Mucosa of descending colon (tissue), 3 donors: ENCODE measurements at places on chromosomes 16 and 17. TPM values are rescaled to one million over a fixed set of nuclear protein-coding genes. Genes with fewer than 3 reads are reported as not detected.

GRCh38 chr16:75322740-75323139 lies 71.3 kb upstream of the BCAR1 start:
- DNase-seq = no peak

DNA sequence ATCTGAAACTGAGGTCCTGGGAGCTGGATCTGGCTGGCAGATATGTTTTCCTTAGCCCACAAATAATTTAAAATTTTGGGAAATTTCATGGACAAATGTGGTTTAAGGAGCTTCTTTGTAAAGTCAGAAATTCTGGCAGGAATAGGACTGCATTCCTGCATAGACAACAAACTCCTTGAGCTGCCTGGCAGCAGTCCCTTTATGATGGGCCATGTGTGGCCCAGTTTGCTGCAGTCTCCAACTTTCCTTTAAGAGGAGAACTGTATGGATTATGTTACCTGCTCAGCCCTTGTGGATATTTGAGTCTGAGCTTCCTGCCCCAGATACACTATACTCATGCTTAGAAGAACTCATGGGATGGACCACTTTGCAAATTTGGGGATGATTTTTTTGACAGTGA lies 48.5 kb upstream of the HS3ST2 start:
- DNase-seq = no peak

DNA sequence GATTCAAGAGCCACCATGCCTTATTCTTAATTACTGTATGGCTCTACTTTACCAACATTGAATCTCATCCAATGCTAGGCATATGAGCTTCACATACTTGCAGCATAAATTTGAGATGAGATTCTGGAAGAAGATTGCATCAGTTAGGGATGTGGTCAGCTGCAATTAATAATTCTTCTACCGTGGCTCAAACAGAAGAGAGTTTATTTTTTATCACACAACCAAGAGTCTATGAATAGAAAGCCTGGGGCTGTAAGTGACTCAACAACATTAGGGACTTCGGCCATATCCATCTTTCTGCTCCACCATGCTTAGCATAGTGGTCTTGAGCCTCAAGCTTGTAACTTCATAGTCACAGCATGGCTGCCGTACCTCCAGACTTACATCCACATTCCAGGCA lies 179.4 kb upstream of the IRX6 start:
- no peak for DNase-seq

DNA sequence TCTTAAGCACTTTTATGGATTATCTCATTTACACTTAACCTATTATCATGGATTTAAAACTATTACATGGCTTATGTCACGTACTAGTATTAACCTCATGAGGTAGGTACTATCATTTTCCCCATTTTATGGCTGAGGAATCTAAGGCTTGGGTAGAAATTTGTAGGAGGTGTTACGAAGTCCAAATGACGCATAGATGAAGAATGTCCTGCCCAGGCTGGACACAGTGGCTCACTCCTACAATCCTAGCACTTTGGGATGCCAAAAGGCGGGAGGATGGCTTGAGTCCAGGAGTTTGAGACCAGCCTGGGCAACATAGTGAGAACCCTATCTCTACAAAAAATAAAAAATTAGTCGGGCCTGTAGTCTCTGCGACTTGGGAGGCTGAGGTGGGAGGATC lies 4.8 kb upstream of the C1QL1 start:
- DNase-seq = no peak

DNA sequence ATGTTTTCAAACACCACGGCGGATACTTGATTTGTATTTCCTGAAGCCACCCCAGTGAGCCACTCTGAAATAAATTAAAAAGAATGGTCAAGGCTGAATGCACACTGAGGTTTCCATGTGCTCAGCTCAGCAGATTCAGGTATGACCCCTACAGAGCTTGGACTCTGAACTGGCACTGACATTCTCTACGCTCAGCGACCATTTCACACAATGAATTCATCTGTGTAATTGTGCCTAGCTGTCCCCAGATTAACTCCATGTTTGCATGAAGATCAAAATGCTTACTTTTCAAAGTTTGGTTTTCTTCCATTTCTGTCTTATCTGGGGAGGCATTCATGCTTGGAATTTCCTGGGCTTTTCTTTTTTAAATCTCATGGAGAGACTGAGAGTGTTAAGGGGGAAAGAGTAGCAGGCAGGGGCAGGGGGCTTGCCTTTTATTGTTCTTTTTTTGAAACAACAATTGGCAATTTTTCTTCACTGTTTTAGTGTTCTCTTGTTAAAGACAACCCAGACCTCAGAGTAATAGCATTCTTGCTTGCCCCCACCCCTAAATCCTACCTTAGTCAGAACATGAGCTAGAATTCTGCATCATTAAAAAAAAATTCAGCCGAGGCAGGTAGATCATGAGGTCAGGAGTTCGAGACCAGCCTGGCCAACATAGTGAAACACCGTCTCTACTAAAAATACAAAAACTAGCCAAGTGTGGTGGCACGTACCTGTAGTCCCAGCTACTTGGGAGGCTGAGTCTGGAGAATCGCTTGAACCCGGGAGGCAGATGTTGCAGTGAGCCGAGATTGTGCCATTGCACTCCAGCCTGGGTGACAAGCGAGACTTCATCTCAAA lies 85.5 kb upstream of the HNF1B start:
- no peak for DNase-seq

DNA sequence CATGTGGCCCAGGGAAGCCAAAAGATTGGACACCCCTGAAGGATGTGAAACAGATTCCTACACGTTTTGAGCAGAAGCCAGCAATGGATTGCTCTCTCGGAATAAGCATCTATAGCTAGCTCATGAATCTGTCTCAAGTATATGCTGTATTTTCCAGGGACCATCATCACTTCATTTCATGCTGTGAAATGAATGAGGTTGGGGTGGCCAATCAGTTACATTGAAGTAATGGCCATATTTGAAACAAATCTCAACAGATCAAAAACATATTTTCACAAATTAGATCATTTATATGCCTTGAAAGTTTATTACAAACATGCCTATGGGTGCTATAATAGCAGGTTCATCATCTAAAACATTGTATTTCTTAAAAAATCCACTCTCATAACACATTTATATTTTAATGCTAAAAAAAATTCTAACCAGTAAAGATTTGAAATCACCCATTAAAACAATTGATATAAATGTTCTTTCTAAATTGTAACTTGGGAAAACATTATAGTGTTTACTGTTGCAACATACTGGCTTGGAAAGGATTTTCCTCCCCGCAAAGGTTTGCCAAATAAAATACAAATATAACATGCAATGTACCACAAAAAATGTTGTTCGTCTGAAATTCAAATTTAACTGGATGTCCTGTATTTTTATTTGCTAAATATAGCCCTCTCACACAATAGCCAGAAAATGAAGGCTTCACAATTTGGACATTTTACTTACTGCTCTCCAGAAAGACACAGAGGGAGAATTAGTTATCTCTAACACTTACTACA lies 743.6 kb downstream of the KCNJ2 start:
- no peak for DNase-seq

- no peak for DNase-seq
Observed at GRCh38 chr17:82570277-82570676, 50.7 kb downstream of the FOXK2 start.

- no peak for DNase-seq
Observed at GRCh38 chr17:40427002-40427491, 9.4 kb upstream of the TOP2A start.

Gene COL1A1
- total RNA-seq = 160 TPM

DNA sequence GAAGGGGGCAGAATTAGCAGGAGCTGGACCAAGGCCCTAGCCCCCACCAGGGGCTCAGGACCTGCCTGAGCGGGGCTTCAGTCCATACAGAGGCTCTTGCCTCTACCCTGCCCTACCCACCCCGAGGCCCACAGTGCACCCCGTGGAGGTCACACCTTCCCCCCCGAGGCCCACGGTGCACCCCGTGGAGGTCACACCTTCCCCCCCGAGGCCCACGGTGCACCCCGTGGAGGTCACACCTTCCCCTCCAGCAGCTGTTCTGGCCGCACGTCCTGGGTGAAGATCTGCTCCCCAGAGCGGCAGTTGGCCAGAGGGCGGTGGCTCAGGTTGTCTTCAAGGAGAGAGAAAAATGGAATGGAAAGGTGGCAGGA lies 11.4 kb downstream of the CASKIN2 start:
- no peak for DNase-seq

DNA sequence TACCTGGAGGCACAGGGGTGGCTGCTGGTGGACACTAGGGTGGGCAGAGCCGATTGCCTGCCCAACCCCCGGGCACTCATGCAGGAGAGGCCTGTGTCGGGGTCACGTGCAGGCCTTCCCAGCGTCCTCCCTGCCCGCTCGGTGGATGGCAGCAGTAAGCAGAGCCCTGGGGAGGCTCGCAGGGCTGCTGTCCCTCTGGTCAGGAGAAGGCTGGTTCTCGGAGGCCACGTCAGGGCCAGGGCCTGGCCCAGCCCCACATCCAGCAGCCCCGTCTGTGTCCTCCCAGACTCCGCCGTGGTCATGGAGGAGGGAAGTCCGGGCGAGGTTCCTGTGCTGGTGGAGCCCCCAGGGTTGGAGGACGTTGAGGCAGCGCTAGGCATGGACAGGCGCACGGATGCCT lies 35.6 kb downstream of the TSC2 start:
- DNase-seq = no peak

GRCh38 chr17:3400055-3400454 lies 1.8 kb upstream of the OR1E1 start:
- no peak for DNase-seq

Gene PPP1R1B
- total RNA-seq = 362 TPM

DNA sequence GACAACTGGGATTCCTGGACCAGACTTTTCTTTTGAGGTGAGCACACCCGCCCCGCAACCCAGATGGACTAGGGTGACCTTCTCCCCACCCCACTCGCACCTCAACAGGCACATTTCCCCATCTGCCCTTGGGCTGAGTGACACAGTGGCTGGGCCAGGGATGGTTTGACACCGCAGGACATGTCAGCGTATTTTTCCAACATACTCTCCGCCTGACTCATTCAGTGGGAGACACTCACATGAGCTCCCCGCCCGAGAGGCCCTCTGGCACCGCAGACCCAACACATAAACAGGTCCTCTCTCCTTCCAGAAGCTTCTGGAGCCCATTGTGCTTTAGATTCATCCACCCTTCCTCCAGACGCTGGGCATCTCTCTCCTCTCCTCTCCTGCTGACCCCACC lies 69.4 kb downstream of the ZDHHC7 start:
- DNase-seq = no peak

DNA sequence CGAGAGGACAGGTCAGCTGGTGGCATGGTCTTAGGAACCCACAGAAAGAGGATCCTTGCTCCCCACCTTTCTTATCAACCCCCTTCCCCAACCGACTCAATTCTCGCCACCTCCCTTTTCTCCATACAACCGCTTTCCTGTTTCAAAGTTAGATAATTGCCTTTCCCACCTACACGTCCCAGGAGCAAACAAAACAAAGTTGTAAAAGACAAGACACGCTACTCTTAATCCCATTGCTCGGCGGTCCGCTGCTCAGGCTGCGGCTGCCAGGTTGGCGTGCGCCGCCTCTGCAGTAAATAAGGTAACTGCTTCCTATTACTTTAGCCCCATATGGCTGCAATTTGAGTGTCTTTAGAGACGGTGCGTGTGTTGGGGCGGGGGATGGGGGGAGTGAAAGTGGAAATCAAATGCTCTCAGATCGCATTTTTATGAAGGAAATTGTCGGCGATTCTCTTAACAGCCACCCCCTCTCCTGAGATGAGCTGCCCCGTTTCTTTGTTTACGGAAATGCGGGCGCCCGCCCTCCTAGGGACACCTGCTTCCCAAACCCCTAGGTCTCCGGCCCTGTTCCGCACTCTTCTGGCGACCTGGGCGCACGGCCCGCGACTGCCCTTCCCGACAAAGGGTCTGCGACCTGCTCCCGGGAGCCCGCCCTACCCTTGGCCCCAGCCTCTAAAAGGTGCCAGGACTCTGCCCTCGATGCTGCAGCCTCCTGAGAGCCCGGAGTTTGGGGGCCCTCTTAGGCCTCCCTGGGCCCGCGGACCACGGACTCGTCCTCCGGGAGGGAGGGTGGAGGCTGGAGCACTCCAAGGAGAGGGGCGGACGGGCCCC lies 3.7 kb upstream of the CBX8 start:
- no peak for DNase-seq

- DNase-seq = no peak
Observed at GRCh38 chr16:57563487-57563750, 21.0 kb downstream of the ADGRG5 start.

Gene TEX14
- total RNA-seq = 0.28 TPM

DNA sequence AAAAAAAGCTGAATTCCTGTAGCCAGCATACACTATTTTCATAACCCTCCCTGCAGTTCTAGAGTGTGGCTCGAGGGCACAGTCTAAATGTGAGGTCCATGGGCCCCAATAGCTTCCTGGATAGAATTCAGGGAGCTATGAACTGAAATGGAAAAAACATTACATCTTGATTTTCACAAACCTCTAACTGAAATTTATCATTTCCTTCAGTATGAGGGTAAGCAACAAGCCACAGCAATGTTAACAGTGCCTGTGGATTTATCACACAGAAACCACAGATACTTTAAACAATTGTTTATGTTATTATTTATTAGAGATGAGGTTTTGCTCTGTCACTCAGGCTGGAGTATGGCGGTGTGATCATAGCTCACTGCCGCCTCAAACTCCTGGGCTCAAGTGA lies 18.2 kb downstream of the TMEM92 start:
- no peak for DNase-seq

Gene LIG3
- total RNA-seq = 29.4 TPM

- DNase-seq = no peak
Observed at GRCh38 chr17:27993161-27993695, 49.2 kb upstream of the NLK start.

DNA sequence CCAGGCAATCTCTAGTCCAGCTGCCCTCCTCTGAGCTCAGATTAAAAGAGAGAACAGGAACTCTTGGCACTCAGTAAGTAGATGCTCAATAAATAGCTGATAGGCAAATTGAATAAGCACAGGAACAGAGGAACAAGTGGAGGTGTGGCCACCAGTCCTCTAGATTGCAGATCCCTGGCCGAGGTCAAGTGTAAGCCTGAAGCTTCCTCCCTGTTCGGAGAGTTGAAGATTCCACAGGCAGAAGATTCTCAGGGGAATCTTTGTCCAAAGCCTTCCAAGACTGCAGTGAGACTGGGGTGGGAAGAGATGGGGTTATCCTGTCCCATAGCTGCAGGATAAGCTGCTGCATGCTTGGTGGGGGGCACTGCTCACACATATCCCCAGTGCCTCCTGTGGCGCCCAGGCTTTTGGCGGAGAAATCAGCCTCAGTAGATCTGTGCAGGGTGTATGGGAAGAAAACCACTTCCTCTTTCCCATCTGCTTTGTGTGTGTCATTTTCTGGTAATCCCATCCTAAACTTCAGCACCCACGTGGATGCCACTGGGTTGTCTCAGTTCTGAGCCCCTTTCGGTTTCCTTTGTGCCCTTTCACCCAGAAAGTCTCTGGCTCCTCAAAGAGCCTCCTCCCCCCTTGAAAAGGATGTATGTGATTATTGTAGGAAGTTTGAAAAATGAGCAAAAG lies 12.1 kb downstream of the CD300A start:
- DNase-seq = no peak

Gene ZP2
- total RNA-seq = 0.20 TPM

Gene GP1BA
- not detected for total RNA-seq

Gene KRTAP2-3
- total RNA-seq = not detected
